ENCODE measurements at places on chromosomes 6 and 20.

GRCh38 chr6:157151029-157151428 is 172.3 kb downstream of the TMEM242 start:
- no peak for DNase-seq

GRCh38 chr20:1322511-1323245 is 6.3 kb downstream of the SDCBP2 start:
- DNase-seq, result no peak

- no peak for DNase-seq
These were observed 839 bp upstream of the HRH3 start for GRCh38 chr20:62220666-62221568.

GRCh38 chr6:148423133-148423532 is 80.5 kb downstream of the SASH1 start:
- DNase-seq, result no peak
